ENCODE measurements at places on chromosomes 6 and 20.

- DNase-seq: no peak
These were observed 33.2 kb downstream of the CST8 start for GRCh38 chr20:23524146-23524545.

GRCh38 chr6:163675611-163676010, 261.1 kb downstream of the QKI start:
- DNase-seq: no peak

DNA sequence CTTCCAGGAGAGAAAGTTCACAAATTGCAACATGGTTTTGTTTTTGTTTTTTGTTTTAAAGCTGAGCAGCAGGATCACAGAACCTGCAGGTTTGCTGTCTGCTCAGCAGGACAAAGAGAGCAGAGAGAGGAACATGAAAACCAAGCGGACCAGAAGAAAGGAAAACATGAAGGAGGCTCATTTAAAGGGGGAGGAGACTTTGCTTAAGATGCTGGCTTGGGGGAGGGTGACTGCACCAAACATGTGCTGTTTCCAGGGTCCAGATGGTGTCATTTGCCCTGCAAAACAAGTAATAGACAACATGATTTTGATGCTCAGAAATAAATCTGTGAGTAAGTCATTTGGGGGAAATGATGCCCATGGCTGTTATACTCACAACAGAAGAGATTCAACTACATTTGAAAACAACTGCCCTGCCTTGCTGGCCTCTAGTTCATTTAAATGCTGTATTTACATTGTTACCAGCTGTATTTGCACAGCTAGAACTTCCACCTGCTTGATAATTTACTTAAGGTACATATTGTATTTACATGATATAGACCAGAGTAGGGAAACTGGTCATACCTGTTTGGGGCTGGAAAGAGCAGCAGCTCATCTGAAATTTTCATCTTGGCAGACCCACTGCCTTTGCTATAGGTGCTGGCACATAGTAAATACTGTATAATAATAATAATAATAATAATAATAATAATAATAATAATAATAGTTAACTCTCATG, 32.2 kb upstream of the CHD6 start:
- DNase-seq: no peak

DNA sequence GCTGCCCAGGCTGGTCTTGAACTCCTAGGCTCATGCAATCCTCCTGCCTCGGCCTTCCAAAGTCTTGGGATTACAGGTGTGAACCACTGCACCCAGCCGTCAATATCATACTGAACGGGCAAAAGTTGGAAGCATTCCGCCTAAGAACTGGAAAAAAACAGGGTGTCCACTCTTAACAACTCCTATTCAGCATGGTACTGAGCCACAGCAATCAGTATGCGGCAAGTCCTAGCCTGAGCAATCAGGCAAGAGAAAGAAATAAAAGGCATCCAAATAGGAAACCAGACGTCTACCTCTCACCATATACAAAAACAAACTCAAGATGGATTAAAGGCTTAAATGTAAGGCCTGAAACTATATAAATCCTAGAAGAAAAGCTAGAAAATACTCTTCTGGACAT, 83.1 kb downstream of the FKBP5 start:
- DNase-seq: no peak

GRCh38 chr20:50376888-50377459, 133.2 kb upstream of the PTPN1 start:
- no peak for DNase-seq

GRCh38 chr6:132405143-132405915, 4.1 kb upstream of the MOXD1 start:
- DNase-seq: no peak

DNA sequence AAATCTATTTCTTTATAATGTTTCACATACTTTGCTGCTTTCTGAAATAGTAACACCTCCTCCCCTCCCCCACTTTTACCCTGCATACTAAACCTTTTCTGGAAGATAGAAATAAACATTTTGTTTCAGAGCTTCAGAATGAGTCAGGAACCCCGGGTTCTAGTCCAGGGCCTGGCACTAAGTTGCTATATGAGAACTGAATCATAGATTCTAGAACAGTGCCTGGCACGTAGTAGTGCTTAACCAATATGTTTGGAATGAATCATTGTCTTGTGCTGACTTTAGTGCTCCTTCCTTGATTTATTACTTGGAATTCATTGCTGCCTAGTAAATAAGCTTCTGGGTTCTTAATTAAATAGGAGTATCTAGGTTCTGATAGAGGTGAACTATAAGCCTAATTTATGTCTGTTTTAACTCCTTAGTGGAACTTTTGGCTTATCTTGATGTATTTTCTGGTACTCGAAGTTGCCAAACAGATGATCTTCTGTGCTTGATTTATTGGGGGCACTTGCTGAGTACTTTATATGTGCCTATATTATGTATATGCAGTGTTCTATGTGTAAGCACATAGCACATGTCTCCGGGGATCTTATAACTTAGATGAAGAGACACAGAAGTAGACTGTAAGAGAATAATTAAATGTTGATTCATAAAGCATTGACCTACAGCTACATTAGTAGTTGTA, 18.6 kb downstream of the TAB2 start:
- peak; percentile 65 for DNase-seq

DNA sequence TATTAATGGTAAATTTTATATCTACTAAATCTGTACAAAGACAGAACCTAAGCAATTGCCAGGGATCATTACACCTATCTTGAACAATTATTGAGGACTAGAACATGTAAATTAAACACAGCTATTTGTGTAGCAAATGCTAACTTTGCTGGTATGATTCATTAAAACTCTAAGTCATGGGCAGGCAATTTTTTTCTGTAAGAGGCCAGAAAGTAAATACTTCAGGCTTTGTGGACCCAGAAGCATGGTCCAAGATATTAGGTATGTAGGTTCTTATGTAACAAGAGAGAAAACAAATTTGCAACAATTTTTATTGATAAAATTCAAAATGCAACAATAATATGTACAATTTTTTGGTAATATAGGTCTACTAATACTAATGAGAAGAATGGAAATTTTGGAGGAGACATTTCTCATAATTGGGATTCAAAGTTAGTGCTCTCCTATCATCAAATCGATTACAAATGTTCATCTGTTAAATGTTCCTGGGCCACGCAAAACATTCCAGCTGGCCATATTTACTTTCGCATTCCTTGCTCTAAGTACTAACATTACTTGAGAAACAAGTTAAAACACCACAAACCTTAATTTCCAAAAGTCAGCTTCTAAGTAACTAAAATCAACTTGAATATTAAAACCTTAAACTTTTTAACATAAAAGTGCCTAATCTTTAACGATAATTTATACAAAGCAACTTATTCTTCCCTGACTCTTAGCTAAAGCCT, 4.3 kb downstream of the TMEM30A start:
- DNase-seq: no peak

GRCh38 chr6:79964607-79965081, 17.3 kb upstream of the ELOVL4 start:
- peak; percentile 25 for DNase-seq

DNA sequence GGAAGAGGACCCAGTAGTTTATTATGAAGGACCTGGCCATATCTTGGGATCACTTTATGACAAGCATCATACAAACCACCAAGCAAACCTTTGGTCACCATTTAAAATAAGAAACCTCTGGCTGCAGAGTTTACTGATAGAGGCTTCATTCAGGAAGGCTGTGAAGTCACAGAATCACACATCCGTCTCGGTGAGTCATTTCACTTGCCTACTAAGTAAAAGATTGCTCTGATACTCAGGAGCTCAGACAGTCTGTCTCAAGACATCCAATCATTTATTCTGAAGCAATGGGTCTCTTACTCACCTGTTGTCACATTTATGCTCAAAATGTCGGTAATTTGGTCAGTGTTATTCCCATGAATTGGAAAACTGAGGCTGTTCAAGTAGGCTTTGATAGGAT, 33.7 kb downstream of the ADGRF5 start:
- no peak for DNase-seq

DNA sequence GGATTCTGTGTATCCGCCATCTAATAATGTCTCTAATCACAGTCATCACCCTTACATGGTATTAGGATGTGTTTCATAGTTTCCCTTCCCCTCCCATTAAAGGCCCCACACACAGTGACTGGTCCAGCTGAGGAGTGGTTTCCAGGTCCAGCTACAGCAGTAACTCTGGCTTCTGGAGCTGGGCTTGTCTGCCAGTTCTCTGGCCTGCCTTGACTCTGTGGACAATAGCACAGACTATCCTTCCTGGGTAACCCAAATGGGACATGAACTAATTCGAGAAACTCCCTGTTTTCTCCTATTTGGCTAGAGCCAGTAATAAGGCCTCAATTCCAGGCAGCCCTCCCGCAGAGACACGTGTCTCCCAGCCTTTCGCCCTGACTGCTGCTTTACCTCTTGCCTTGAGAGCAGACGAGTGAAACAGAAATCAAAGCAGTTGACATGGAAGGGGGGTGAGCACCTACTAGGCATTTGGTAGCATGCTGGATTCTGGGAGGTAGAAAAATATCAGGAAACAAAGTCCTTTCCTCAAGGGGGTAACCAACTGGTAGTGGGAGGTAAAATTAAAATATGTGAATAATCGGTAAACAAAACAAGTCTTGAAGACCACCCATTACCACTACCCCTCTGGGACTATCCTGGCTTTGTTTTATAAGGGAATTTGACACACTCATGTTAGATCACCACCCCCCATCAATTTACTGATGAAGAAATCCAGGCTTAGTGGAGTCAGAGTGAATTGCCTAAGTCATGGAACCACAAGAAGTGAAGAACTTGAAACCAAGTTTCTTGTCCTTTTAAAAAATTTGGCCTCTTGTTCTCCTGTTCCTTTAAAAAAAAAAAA, 1.2 kb downstream of the TRAF3IP2 start:
- DNase-seq: no peak

- DNase-seq: no peak
These were observed 188.9 kb downstream of the PRKN start for GRCh38 chr6:162538643-162539064.

GRCh38 chr20:49818816-49819215, 6.2 kb downstream of the SLC9A8 start:
- DNase-seq: no peak

- DNase-seq: peak; percentile 35
These were observed 258 bp downstream of the PHF10 start for GRCh38 chr6:169723991-169724493.

DNA sequence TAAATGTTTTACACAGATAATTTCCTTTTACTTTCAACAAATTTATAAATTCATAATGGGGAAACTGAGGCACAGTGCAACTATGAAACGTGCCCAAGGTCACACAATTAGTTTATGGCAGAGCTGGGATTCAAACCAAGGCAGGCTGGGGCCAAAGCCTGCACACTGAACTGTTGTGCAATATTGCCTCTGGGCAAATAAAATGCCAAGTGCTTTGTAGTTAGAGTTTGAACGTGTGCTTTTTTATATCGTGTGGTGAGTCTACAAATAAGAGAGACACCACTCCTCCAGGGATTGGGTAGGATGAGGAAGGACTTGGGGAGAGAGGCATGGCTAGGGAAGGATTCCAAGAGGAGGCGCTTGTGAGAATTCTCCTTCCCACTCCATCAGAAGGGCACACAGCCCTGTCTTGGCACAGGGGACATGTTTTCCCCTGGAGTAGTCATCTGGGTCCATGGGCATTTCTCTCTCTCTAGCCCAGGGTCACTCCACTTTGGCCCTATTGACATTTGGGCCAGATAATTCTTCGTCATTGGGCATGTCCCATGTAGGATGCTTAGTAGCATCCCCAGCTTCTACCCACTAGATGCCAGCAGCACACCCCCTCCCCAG, 2.8 kb upstream of the CDH22 start:
- DNase-seq: no peak

- no peak for DNase-seq
These were observed 42.8 kb downstream of the PFDN4 start for GRCh38 chr20:54250691-54251090.

- DNase-seq: no peak
These were observed 10.4 kb downstream of the ZNF831 start for GRCh38 chr20:59173938-59174491.

- no peak for DNase-seq
These were observed 45.4 kb upstream of the DTNBP1 start for GRCh38 chr6:15708231-15708630.

DNA sequence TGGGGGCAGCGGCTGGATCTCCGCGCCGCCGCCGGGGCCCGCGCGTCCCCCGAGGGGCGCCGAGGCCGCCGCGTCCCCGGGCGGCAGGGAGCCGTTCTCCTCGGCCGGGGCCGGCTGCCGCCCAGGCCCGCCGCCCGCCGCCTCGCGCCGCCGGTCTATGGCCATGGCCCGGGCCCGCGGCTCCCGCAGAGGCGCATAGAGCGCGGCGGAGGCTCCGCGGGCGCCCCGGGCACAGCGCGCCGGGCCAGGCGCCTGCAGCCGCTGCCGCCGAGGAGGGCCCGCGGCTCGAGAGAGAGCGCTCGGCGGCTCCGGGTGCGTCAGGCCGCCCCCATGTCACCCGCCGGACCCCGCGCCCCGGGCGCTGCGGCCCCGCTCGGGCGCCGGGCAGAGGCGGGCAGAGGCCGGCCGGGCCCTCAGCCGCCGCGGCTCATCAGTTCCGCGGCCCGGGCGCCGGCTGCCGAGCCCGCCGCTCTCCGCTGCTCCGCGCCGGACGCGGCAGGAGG, 404 bp downstream of the SLC22A23 start:
- no peak for DNase-seq
